ENCODE measurements at places on chromosomes 11 and 22.

DNA sequence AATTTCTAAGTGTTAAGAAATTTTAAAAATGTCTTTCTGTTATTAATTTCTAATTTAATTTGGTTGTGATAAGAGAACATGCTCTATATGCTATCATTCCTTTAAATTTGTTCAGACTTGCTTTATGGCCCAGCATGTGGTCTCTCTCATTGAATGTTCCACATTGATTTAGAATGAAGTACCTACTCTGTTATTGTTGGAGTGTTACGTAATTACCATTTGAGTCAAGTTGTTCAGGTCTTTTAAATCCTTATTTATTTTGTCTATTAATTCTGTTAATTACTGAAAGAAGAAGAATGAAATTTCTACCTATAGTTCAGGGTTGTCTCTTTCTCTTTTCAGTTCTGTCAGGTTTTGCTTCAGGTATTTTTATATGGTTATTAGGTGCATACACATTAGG, 57.0 kb downstream of the PRMT3 start:
- no peak for DNase-seq

DNA sequence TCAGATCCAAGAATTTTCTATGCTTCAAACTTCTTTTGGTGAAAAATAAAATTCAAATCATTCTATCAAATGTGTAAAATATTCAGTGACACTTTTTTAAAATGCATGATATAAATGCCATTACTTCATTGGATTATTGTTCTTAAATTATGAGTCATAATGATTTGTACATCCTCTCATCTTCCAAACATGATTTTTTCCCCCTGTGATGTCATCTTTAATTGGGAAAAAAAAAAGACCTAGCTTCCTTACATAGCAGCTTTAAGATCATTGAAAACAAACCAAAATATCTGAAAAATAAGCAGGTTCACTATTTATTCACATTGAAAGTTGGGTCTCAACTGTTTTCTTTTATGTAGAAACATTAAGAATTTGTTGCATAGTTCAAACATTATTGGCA, 1549.4 kb downstream of the LRRC4C start:
- no peak for DNase-seq

DNA sequence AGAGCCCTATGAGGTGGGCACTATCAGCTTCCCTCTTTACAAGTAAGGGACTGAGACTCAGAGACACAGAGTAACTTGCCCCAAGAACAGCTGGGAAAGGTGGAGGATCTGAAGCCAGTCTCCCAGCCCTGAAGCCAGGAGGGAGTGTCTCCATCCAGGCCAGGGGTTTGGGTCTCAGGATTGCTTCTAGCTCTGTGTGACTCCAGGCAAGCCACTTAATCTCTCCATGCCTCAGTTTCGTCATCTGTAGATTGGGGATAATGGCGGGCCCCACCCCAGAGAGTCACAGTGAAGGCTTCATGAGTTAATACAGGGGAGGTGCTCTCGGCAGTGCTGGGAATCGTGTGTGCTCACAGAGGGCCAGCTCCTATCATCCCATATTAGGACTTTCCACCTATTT, 10.5 kb downstream of the MAP4K2 start:
- DNase-seq = no peak

- DNase-seq = no peak
Measured at GRCh38 chr11:7498193-7498592, 12.9 kb downstream of the OLFML1 start.

DNA sequence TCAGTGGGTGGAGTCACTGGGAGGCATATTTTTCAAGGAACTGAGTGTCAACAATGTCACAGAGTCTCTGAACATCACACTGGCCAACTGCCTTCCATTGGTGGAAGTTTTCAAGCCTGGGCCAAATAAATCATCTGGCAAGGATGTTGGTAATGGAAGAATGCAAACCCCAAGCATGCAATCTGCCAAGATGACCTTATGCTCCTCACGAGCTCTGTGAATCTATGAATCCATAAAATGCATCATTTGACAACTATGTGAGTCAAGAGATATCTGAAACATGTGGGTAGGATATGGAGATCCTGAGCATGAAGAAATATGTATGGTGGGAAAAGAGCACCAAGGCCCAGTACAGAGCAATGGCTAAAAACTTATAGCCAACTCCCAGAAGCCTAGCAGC, 122.2 kb downstream of the PLEKHA7 start:
- no peak for DNase-seq

- DNase-seq = no peak
Measured at GRCh38 chr11:67627812-67628624, 1.7 kb downstream of the NUDT8 start.

DNA sequence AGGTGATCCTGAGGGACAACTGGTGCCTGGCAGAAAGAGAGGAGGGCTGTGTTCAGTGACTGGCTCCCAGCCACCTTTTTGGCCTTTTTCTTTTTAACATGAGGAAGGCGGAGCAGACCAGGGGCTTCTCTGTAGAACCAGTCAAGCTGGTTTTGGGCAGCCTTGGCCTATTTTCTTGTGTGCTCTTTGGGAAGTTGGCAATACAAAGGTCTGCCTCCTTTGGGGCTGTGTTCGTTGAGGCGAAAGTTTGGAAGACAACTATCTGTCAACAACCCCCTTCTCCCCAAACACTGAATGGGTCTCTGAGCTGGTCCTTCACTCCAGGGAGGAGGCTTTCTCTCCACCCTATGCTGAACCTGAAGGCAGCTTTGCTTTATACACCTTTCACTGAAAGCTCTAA, 8.5 kb downstream of the MARK2 start:
- no peak for DNase-seq

DNA sequence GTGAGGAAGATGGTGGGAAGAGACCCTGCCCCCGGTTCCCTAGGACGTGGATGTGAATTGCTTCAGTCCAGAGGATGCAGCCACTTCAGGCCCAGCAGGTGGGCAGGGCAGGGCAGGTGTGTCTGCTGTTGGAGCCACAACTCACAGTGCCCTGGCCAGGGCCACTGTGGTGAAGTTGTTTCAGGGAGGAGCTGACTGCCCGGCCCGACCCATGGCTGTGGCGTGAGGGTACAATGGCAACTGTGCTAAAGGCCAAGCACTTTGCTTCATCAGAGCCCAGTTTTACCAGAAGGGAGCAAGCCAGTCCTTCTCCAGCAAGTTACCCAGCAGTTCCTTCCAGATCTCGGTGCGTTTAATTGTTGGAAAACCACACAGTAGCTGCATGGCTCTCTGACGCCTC, 1174.4 kb downstream of the BRD1 start:
- DNase-seq = no peak

- DNase-seq = no peak
Measured at GRCh38 chr22:37897807-37898206, 8.3 kb upstream of the MICALL1 start.

DNA sequence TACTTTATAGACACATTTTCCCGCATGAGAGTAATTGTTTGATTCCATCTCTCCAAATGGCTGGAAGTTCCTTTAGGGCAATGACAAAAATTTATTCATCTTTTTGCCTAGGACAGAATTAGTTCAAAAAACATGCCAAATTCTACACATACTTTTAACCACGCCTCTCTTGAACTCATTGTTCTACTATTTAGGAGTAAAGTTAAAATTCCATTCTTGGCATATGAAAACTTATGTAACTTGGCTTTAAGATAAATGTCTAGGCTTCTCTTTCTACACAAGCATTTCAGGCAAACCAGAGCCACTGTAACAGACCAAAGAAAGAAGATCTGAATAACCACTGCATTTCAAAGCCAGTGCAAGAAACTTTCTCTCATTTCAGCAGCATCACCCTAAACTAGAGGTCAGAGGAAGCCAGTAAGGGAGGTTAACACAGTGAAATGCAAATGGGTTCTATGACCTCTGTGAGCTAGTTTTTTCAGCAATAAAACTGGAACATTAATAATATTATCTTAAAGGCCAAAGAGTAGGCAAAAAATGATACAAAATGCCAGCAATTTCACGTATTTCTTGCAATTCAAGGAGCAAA, 73.0 kb downstream of the RSF1 start:
- no peak for DNase-seq

GRCh38 chr22:41844513-41844912, 11.6 kb downstream of the SREBF2 start:
- no peak for DNase-seq

DNA sequence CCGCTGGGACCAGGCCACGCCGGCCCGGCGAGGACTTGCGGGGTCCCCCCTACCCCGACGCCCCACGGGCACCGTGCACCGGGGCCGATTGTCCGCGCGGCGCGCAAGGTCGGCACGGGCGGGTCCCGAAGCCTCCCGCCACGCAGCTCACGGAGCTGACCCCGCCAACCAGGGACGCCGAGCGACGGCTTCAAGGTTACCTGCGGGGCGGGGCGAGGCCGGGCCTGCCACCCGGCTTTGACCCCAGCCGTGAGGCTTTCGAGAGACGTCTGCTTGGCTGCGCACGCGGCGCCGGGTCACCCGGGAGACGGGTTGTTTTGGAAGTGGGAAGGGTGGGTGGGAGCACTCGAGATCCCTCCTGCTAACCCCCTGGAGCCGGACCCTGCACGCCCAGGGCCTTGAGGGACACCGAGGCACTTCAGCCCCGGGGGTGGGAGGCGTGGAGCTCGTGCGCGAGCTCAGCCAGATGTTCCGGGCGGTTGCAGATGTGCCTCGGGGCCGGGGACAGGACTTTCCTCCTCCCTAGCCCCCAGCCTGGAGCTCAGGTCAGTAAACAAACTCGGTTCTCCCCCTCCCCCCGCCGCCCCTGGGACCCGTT, 3.2 kb upstream of the WNT11 start:
- no peak for DNase-seq

GRCh38 chr11:124467381-124467927, 22.0 kb upstream of the OR8B8 start:
- DNase-seq = no peak

DNA sequence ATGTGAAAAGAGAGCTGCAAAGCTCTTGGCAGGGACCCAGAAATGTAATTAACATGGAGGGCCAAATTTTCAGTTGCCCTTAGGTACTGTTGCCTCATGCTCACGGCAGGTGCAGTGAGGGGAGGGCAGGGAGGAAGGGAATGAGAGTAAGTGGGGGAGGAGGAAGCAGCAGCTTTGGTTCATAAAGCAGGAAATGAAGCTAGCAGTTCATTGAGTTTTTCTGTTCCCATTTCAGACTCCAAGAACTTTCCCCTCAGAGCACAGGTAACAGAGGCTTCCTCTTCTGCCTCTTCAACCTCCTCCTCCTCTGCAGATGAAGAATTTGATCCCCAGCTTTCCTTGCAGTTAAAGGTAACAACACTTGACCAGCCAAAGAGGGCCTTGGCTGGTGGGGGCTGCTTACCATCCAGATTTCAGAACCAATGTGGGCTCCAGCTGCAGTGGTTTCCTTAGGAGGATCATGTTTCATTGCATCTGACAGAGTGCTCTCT, 57.9 kb upstream of the PARVA start:
- DNase-seq = no peak

DNA sequence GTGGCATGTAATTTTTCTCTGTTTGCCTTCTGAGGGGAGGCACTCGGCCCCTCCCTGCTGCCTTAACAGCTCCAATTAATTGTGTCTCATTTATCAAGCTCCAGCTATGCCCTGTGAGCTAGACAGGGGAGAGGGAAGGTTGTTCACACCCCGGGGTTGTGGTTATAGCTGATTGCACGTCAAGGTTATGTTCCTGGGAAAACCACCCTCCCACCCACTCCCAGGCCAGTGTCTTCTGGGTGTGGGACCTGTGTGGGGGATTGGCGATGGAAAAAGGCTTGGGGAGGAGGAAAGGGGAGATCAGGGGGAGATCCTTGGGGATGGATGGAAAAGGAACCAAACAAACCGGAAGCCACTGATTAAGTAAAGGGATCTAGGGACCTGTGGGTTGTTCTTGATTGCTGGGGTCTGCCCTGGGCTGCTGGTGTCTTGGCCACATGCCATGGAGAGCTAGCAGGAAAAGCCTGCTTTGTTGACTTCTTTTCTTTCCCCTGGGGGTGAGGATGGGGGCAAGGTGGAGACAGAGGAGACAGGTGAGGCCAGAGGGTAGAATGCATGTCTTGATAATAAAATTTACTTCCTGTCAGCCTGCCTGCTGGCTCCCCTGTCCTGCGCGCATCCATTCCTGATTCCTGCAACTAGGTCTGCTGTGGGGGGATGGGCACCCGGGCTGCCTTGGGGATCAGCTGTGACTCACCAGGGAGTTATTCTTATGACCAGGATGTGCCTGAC, 13.5 kb upstream of the SORL1-AS1 start:
- no peak for DNase-seq

GRCh38 chr11:77130763-77131513, 2.9 kb downstream of the MYO7A start:
- DNase-seq = no peak

DNA sequence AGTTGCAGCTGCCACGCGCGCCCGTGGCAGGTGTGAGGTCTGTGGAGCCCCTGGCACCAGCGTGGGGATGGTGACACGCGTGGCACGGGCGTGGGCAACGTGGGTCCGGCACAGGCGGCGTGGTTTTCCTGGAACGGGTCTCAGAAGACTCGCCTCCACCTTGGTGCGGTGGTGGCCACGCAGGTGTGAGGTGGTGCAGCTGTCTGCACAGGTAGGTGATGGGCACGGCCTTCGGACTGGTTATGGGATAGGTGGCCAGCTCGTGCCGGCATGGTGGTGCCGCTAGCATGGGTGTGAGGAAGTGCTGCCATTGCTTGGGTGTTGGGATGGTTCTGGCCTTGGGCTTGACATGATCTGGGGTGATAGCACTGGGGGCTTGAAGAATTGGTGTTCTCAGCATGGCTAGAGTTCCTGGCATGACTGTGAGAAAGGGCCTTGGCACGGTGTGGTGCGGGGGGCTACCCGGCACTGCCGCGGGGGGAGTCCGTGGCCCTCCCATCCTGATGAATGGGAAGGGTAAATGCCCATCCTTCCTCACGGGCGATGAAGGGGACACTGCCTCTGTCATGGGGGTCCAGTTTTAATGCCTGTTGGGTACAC, 531 bp downstream of the DAGLA start:
- no peak for DNase-seq

DNA sequence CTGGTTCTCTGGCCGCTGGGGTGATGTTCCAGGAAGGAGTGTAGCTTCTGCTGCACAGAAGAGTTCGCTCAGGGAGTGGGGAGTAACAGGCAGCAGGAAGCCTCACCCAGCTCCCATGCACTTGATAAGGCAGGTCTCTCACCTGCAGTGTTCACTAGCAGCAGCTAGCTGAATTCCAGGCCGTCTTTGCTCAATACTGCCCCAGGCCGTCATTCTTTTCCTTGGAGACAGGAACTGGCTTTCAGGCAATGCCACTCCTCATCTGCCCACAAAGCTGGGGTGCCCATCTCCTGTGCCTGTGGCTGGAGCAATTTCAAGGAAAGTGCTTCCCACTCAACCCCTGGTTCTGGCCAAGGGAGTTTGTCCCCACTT, 66.1 kb downstream of the ARHGAP42 start:
- DNase-seq = no peak

DNA sequence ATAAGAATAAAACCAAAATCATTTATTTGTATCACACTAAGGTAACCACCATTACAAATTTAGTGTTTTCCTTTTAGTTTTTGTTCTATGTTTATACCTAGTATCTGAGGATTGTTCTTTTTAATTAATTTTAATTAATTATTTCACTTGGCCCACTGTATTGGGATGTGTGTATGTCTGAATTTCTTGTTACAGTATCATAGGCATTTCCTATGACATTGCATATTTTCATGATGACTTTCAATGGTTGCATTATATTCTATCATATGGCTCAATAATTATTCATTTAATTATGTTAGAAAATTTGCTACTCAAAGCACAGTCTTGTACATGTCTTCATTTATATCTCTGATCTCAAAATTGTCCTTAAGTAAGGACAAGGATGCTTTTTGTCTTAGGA, 41.0 kb downstream of the C11orf71 start:
- DNase-seq = no peak

GRCh38 chr11:61954851-61955421, 4.8 kb downstream of the BEST1 start:
- DNase-seq = no peak

Data from stimulated activated CD4-positive, alpha-beta T cell treated with anti-CD3 and anti-CD28 coated beads, Interleukin-1b, Interleukin-23, amount 100 ng/mL, for 1 hour (primary cell).